Ureter (tissue), 1 donor: ENCODE measurements at places on chromosomes 16 and 17.

GRCh38 chr17:35559495-35560210, 966 bp downstream of the SLFN14 start:
- no peak for DNase-seq

DNA sequence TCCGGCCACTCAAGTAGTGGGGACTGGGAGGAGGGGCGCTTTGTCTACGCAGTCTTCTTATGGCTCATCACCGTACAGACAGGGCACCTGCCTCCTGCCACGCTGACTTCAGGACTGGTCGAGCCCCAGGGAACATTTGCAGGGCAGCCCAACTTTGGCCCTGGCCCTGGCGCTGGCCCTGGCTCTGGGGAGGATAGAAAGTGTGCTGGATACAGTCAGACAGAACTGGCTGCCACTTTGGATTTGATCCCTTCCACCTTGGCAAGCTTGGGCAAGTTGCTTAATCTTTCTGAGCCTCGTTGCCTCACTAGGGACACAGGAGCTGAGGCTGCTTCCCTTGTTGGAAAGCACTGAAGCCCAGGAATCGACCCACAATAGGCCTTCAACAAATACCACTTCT, 13.6 kb downstream of the LGALS9 start:
- no peak for DNase-seq

DNA sequence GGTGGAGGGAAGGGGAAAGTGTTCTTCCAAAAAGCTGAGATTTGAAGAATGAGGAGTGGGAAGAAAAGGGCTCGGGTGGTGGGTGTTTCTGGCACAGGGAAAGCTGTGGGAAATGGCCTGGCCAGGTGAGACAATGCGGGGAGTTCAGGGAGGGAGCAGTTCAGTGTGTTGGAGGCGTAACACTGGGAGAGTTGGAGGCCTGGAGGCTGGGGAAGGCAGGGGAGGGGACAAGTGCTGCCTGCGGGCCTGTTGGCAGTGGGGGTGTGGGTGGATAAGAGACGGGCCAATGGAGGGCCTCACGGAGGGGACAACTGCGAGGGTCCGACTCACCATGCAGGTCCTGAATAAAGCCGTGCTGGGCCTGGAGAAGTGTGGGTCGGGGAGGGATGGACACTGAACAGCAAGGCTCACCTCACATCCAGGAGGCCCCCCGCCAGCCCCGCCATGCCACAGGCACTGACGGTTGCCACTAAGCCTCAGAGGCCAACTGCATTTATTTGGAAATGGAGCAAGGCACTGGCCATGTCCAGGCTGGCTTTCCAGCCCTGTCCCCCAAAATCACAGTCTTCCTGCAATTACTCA, 17.8 kb upstream of the KRT19 start:
- no peak for DNase-seq

GRCh38 chr16:4494746-4495490, 18.7 kb downstream of the HMOX2 start:
- no peak for DNase-seq
